Left lobe of liver (tissue), 2 donors: ENCODE measurements at places on chromosomes 16 and 17.

- DNase-seq, result no peak
Observed at GRCh38 chr16:13552062-13552959, 367.6 kb upstream of the ERCC4 start.

- peak; percentile 95 for DNase-seq
Observed at GRCh38 chr17:1460233-1460632, 4.2 kb upstream of the CRK start.

DNA sequence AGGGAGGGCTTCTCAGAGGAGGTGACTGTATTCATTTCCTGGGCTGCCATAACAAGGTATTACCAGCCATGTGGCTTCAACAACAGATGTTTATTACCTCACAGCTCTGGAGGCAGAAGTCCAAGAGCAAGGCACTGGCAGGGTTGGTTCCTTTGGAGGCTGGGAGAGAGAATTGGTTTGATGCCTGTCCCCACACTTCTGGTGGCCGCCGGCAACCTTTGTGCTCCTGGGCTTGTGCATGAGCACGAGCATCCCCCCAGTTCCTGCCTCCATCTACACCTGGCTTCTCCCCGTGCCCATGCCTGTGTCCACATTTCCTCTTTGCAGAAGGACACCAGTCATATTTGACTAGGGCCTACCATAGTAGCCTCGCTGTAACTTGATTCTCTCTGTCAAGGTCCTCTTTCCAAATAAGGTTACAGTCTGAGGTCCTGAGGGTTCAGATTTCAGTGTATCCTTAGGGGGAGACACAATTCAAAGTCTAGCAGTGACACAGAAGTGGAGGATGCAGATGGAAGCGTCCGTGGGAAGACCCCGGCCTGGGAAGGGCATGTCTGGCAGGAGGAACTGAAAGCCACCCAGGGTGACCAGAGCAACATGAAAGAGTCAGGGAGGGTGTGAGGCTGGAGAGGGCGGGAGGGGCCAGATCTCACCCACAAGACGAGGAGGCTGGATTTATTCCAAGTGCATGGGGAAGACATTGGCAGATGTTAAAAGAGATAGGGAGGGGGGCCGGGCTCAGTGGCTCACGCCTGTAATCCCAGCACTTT lies 188.2 kb upstream of the HSBP1 start:
- DNase-seq, result no peak

DNA sequence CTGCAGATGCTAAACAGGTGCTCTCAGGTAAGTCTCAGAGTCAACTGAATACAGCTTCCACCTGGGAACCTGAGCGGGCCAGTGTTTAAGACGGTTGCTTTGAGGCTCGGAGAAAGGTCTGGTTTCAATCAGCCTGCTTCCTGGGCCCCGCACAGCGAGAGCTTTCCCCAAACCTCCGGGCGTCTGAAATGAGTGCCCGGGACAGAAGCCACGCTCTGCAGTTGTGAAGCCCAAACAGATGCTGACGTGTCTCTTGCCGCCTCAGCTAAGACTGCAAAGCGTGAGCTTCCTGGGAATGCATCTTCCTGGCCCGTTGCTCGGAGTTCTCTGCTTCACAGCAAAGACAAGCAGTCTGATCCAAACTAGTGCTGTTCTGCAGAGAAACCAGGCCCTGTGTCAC lies 36.7 kb downstream of the PLXDC1 start:
- no peak for DNase-seq

DNA sequence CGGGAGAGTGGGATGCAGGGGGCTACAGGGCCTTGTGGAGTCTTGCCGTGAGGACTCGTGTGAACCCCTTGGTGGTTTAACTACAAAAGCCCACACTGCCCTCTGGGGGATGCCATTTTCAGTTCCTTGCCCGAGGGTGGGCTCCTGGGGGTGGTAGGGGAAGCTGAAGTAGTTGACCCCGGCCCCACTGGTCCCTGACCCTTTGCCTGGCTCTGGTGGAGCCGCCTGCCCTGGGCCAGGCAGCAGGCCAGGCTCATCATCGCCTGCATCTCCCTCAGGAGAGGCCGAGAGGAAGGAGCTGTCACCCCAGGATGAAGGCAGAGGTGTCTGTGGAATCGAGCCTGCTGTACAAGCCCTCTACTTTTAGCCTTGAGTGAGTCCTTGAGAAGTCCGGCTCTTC lies 10.2 kb downstream of the COX4I1 start:
- no peak for DNase-seq

GRCh38 chr17:72199256-72199655 lies 78.4 kb downstream of the SOX9 start:
- DNase-seq, result no peak

- no peak for DNase-seq
Observed at GRCh38 chr17:49287481-49287880, 56.9 kb upstream of the PHOSPHO1 start.

- DNase-seq, result no peak
Observed at GRCh38 chr17:69060822-69061221, at the start of gene ABCA9. TSS of gene ABCA9 (minus strand) at chr17:69060927. CDS start at chr17:69051126, 9,801 bp downstream.

- DNase-seq, result no peak
Observed at GRCh38 chr17:12909511-12909910, 108.3 kb downstream of the ELAC2 start.

- no peak for DNase-seq
Observed at GRCh38 chr16:56583351-56584168, 5.8 kb upstream of the MT3 start.
